Vagina (tissue), 2 donors: ENCODE measurements at places on chromosomes 5 and 9.

DNA sequence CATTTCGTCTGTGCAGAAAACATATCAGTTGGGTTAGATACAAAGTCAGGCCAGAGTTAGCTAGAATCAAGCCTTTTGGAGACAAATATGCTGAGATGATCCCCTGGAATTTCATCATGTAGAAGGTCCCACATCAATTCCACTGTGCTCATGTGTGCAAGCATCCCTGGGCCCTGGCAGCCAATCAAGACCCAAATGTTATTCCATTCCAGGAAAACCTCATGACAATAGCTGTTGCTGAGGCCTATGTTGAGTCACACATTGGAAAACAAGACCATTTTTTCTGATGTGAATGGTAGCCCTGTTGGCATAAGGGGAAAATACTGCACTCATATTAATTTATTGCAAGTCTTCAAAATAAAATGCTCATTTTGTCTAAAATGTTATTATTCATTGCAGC, 11.5 kb downstream of the SPOCK1 start:
- H3K27me3 ChIP-seq: no peaks in the 10 kb centered on the region
- no peaks in the 10 kb centered on the region for H3K4me1 ChIP-seq
- no peak overlapping the region for H3K4me3 ChIP-seq
- DNase-seq: no peak
- no peaks in the 10 kb centered on the region for H3K36me3 ChIP-seq
- peak overlapping the region; percentile 55 for H3K27ac ChIP-seq

DNA sequence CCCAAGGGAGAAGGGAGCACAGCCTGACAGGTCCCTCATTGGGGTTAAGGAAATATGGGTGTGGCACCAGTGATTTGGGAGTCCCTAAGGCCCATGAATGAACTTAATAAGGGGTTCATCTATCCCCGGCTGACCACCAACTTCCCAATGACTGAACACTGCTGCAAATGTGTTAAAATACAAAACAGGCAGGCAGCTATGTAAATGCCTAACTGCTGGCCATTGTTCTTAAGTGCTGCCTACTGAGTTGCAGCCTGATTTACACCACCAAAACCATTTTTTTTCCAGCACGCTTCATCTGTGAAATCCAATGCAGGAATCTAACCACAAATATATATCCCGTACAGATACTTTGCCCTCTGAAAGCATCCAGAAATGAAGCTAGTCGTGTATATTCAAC, 478.5 kb downstream of the PTPRD start:
- H3K27me3 ChIP-seq: no peaks in the 10 kb centered on the region
- H3K36me3 ChIP-seq: no peaks in the 10 kb centered on the region

- H3K27ac ChIP-seq: peak overlapping the region; percentile 90
- H3K4me3 ChIP-seq: peak overlapping the region; percentile 93
- H3K27me3 ChIP-seq: no peaks in the 10 kb centered on the region
- H3K36me3 ChIP-seq: no peaks in the 10 kb centered on the region
Measured at GRCh38 chr9:19409401-19410194, 789 bp downstream of the ACER2 start.

DNA sequence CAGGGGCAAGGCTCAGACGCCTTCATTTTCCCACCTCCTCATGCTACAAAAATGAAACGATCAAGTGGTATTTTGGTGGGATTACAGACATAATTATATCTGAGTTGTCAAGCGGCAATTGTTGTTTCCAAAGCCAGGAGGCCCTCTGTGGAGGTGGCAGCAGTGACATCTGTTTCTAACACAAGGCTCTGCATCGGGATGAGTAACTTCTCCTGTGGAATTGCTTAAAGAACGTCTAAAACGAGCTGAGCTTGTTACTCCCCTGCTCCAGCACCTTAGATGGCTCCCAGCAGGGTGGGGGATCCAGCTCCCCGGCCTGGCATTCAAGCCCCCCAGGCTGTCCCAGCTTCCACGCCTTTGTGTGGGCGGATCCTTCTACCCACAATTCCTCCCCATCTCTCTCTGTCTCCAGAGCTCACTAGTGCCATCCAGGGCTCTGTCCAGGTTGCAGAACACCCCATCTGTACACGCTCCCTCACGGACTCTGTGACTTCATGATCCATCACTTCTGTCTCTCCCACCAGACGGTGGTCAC, 36.8 kb downstream of the DAB2IP start:
- no peaks in the 10 kb centered on the region for H3K36me3 ChIP-seq
- DNase-seq: no peak
- H3K27me3 ChIP-seq: no peaks in the 10 kb centered on the region
- H3K27ac ChIP-seq: no peak overlapping the region
- no peak overlapping the region for H3K4me3 ChIP-seq
